ENCODE measurements at places on chromosomes 3 and 15.

DNA sequence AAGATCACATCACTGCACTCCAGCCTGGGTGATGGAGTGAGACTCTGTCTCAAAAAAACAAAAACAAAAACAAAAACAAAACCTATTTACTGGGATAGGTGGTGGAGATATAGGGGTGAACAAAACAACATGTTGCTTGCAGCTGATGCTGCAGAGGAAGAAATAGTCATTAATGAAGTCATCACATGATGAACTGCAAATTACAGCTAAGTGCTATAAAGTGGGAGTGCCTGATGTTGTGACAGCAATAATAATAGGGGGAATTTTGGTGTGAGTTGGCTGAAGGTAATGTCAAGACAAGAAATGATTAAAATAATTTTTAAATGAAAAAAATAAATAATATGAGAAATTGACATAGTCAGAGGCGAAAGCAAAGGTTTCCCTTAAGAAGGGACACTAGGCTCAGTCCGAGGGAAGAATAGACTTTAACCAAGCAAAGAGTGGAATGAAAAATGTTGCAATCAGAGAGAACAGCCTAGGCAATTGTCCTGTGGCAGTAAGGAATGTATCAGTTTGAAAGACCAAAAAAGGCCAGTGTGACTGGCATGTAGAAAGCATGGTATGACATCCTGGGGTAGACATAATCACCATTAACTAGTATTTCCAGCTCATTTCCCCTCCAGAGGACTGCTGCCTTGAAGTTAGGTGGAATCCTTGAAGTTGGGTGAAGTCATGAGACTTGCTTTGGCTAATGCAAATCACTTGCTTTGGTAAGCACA lies 14.7 kb upstream of the PIK3CB start:
- DNase-seq: no peak

DNA sequence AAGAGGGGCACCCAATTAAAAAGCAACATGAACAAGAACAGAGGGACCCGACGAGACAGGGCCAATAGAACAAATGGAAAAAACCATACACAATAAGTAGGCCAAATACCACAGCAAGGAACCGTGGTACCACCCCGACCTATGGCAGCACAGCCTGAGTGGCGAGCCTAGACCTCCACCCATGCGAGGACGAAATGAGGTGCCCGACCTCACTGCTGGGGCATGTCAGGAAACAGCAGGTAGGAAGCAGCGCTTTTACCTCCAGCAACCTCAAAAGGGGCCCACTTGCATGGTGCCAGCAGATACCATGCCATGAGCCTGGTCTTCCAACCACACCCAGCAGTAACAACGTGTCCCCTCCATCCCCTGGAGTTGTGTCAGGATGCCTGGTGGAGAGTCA lies 77.9 kb downstream of the PCSK6 start:
- DNase-seq: no peak

DNA sequence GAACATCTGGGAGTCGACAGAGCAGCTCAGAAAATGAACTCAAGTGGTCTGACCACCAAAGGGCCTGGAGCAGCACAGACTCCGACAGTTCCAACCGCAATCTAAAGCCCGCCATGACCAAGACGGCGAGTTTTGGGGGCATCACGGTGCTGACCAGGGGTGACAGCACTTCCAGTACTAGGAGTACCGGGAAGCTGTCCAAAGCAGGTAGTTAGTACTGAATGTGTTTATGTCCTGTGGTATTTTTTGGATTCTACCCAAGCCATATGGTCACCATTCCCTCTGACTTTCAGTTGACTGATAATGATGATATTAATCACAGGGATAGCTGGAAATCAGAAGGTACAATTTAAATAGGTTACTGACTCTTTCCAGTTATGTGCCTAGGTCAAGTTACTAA lies 82.3 kb downstream of the ARPP21 start:
- DNase-seq: no peak

- DNase-seq: no peak
These were observed 607.9 kb upstream of the KCNMB2 start for GRCh38 chr3:177928172-177928873.

GRCh38 chr3:172101107-172101506 lies 61.7 kb downstream of the FNDC3B start:
- DNase-seq: no peak

- no peak for DNase-seq
These were observed 330.9 kb upstream of the C2CD4B start for GRCh38 chr15:62495670-62496614.

GRCh38 chr3:21920421-21920861 lies 169.4 kb upstream of the ZNF385D start:
- DNase-seq: no peak

DNA sequence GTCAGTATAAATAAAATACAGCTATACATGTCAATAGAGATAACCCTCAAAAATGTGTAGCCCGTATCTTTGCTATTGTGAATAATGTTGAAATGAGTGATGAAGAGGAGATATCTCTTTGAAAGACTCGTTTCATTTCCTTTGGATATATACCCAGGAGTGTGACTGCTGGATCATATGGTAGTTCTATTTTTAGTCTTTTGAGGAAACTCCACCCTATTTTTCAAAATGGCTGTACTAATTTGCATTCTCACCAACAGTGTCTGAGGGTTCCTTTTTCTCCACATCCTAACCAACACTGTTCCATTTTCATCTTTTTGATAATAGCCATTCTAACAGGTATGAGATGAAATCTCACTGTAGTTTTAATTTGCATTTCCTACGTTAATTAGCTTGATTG lies 237.5 kb upstream of the GBE1 start:
- DNase-seq: no peak

- DNase-seq: no peak
These were observed 19.3 kb downstream of the LMCD1 start for GRCh38 chr3:8520816-8521403.

DNA sequence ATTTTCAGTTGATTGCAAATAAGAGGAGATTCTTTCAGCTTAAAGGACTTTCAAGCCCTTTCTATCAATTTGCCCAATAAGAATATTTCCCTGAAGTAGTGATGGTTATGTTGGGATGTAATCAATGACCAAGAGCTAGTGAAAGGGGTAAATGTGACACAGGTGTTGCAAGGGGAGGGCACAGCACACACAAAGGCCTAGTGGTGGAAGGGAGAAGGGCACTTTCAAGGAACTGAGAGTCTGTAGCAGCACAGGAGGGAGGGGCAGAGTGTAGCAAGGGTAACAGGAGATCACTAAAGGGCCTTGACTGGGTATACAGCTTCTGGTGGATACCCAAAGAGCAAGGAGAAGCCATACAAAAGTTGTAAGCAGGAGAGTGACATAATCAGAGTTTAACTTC lies 217.8 kb upstream of the ARHGEF26 start:
- DNase-seq: no peak

DNA sequence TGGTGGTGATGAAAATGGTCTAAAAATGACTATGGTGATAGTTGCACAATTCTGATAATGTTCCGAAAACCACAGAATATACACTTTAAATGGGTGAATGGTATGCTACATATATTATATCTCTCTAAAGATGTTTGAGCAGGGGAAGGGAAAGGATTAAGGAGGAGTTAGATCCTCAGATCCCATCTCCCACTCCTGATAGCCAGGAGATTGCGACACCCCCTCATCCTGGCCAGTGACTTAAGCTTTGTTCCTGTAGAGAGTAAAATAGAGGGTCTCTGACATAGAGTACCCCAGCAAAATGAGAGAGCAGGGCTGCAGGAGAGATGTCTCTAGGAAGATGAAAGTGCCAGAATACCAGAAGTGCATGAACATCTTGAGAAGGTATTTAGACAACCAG lies 984.8 kb downstream of the FHIT start:
- no peak for DNase-seq

GRCh38 chr3:72655723-72656122 lies 192.5 kb downstream of the SHQ1 start:
- DNase-seq: no peak

- DNase-seq: no peak
These were observed 409.6 kb downstream of the UNC13C start for GRCh38 chr15:54387799-54388198.

- no peak for DNase-seq
These were observed 14.4 kb downstream of the ATP13A3 start for GRCh38 chr3:194472290-194472920.

DNA sequence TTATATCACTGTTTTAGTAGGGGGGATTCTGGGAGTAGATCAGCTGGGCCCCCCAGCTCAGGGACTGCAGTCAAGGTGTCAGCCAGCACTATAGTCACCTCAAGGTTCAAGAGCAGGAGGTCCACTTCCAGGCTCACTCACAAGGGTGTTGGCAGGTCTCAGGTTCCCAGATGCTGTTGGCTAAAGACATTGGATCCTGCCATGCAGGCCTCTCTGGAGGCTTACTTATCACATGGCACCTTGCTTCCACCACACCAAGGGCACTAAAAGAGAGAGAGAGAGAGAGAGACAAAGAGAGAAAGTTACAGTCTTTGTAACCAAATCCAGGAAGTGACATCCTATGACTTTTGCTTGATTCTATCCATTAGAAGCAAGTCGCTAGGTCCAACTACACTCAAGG lies 7.5 kb upstream of the PPP1R14D start:
- DNase-seq: no peak

DNA sequence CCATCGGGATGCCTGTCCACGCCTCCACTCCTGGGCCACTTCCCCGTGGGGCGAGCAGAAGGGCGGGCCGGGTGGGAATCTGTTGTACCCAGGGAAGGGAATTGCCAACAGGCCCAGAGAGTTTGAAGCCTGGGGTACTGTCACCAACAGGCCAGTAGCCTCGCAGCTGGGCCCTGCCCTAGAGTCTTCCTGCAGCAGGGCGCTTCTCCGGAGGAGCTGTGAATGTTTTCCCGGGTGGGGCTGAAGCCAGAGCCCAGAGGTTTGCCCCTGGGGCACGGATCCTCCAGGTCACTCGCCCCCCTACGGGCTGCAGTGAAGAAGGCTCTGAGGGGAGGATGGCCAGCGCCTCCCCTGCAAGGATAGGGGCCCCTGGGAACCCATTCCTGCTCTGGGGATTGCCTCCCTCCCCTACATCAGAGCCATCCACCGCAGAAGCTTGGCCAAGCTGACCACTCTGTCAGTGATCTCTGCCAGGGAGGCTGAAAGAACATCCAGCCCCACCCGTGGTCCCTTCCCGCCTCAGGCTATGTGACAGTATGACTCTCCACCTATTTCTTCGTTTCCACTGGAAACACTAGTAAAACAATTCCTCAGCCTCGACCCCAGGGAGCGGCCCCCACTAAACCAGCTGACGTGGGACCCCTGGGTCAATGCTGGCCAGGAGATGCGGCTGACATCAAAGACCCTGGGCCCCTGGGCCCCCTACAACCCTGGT lies 16.8 kb downstream of the CIDEC start:
- DNase-seq: no peak

- no peak for DNase-seq
These were observed 156.9 kb downstream of the AGBL1 start for GRCh38 chr15:86236356-86237110.

DNA sequence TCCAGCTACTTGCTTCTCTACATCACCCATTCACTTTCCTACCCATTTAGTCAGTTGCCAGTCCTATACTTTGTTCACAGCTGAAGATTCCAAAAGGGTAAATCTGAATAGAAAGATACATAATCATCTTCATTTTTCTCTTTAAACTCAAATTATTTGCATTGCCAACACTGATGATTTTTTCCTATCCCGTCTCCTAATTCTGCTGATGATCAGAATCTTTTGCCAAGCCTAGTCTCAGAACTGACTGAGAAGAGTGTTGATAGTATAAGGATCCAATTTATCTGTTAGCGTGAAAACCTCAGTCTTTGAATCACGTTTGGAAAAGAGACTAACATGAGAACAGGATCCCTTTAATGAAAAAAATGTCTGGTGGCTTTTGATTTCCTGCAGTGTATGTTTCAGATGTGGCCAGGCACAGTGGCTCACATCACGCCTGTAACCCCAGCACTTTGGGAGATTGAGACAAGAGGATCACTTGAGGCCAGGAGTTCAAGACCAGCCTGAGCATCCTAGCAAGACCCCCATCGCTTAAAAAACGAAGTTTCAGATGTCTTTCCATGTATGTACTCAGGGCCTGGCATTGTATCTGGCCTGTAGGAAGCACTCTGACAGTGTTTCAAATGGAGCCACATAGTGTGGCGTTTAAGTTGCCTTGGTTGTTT lies 169.4 kb downstream of the KLHL25 start:
- DNase-seq: no peak

DNA sequence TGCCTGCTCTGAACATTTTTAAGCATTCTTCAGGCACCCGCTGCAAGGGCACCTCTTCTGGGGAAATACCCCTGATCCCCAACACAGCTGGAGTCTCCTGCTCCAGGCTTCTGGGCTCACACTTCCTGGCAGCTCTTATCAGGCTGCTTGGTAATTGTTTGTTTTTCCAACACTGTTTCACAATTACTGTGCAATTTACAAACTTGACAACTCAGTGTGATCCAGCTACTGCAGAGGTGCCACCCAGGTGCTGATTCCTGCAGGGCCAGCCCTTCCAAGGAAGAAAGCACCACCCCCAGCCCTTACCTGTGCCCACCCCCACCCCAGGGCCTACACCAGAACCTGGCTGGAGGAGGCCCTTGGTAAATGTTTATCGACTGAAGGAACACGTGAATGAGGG lies 66.5 kb downstream of the MAGEF1 start:
- no peak for DNase-seq

GRCh38 chr15:53530761-53531160 lies 228.7 kb downstream of the WDR72 start:
- DNase-seq: no peak

DNA sequence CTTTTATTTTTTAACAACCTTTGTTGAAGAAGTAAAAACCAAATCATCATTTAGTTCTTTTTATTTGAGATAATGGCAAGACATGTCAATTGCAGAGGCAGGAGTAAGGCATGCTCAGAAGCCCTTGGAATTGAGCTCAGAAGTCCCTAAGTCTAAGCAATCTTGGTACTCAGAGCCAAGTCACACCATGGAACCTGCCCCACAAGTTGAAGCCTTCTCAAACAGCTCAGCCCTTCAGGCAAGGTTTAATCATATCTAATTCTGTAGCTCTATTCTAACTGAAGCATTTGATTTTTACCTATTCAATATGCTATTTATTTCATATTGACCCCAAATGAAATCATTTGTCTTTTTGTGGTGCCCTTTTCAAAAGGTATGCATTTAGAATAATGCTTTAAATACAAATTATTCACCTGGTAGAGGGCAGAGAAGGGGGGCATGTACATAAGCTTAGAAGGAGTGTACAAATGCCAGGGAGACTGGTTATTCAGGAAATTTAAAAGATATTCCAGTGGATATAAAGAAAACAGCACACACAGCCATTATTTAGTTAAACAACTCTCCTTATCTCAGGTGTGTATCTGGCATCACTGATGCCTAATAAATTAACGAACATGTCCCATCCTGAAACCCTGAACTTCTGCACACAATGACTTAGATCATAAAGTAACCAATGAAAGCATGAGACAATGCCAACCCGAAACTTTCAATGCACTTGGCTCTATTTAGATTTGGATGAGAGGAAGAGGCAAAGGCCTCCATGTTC lies 26.2 kb upstream of the TOP2B start:
- no peak for DNase-seq

GRCh38 chr3:76961284-76961683 lies 78.6 kb upstream of the ROBO2 start:
- no peak for DNase-seq

GRCh38 chr15:78308422-78309032 lies 9.1 kb upstream of the SKIC8 start:
- DNase-seq: no peak

- DNase-seq: no peak
These were observed 92.6 kb upstream of the STRIT1 start for GRCh38 chr3:155385896-155386625.

All from cortex of kidney (tissue), 1 donor.